Epithelial cell of alveolus of lung (primary cell): ENCODE measurements at places on chromosomes 1 and 21. TPM values are rescaled to one million over a fixed set of nuclear protein-coding genes. Genes with fewer than 3 reads are reported as not detected.

Gene CHIT1
- not detected in 2 replicates for total RNA-seq

Gene KCNE1
- not detected in 2 replicates for total RNA-seq

Gene ECM1
- total RNA-seq: 35.9 and 77.4 TPM in 2 replicates

Gene FCGR3B
- total RNA-seq: not detected in 2 replicates

Gene SLC45A1
- 4.3 and 7.2 TPM in 2 replicates for total RNA-seq

Gene HES3
- not detected in 2 replicates for total RNA-seq

Gene GLIS1
- 1.8 and 4.2 TPM in 2 replicates for total RNA-seq

Gene KPRP
- total RNA-seq: not detected in 2 replicates

Gene RASAL2
- total RNA-seq: 8.5 and 8.7 TPM in 2 replicates

Gene RNU1-3
- under 0.01 TPM in 2 replicates for total RNA-seq

Gene ITLN2
- total RNA-seq: not detected in 2 replicates

Gene TMEM240
- total RNA-seq: 4.4 and 10.3 TPM in 2 replicates

Gene C1orf21
- 12.2 and 21.4 TPM in 2 replicates for total RNA-seq

Gene CLCA2
- 1.2 TPM in 1 of 2 replicates, not detected in the other for total RNA-seq

Gene SLC16A4
- total RNA-seq: 20.8 and 21.7 TPM in 2 replicates

Gene SPATA21
- not detected in 2 replicates for total RNA-seq

Gene TMEM269
- 0.32 TPM in 1 of 2 replicates, not detected in the other for total RNA-seq

Gene ASAP3
- 14.5 and 38.8 TPM in 2 replicates for total RNA-seq

Gene EPHA2
- total RNA-seq: 14.9 and 52.8 TPM in 2 replicates

Gene ZNF695
- total RNA-seq: 2.0 and 2.5 TPM in 2 replicates

Gene KCNA2
- not detected in 2 replicates for total RNA-seq

Gene COL6A1
- total RNA-seq: 1,740 and 2,083 TPM in 2 replicates

Gene LCE2B
- total RNA-seq: not detected in 2 replicates

Gene NRIP1
- 18.4 and 59.2 TPM in 2 replicates for total RNA-seq

Gene HSD3B1
- 0.39 TPM in 1 of 2 replicates, not detected in the other for total RNA-seq

Gene MAP10
- 1.2 and 2.7 TPM in 2 replicates for total RNA-seq

Gene RGS18
- total RNA-seq: 0.52 and 1.3 TPM in 2 replicates

Gene LMX1A
- total RNA-seq: not detected in 2 replicates

Gene CHAF1B
- total RNA-seq: 4.2 and 7.0 TPM in 2 replicates

Gene CIART
- total RNA-seq: 1.3 and 6.6 TPM in 2 replicates

Gene ATXN7L2
- 4.7 and 6.5 TPM in 2 replicates for total RNA-seq

Gene PIK3R3
- total RNA-seq: 1.1 and 2.2 TPM in 2 replicates

Gene HES4
- 11.4 and 13.4 TPM in 2 replicates for total RNA-seq

Gene ATAD3A
- total RNA-seq: 15.3 and 45.6 TPM in 2 replicates

Gene TMEM82
- total RNA-seq: not detected in 2 replicates

Gene NPPB
- total RNA-seq: 0.78 TPM in 1 of 2 replicates, not detected in the other

Gene CCDC30
- total RNA-seq: 0.13 and 0.96 TPM in 2 replicates

Gene VASH2
- total RNA-seq: 3.5 and 6.8 TPM in 2 replicates

Gene AIRE
- total RNA-seq: 0.08 TPM in 1 of 2 replicates, not detected in the other

Gene LAPTM5
- 0.39 and 3.7 TPM in 2 replicates for total RNA-seq

Gene MECR
- 26.8 and 31.4 TPM in 2 replicates for total RNA-seq

Gene CYP4A22
- total RNA-seq: not detected in 2 replicates

Gene DMRTA2
- total RNA-seq: under 0.01 TPM in 1 of 2 replicates, not detected in the other

Gene TEDDM1
- total RNA-seq: not detected in 2 replicates

Gene TTC39A
- total RNA-seq: 0.26 and 0.40 TPM in 2 replicates

Gene TNFRSF9
- total RNA-seq: 1.4 TPM in 1 of 2 replicates, not detected in the other

Gene SYT14
- total RNA-seq: 0.26 and 0.48 TPM in 2 replicates

Gene TRAF5
- 6.3 and 7.7 TPM in 2 replicates for total RNA-seq

Gene SLFNL1
- 0.39 and 1.4 TPM in 2 replicates for total RNA-seq

Gene HMGCL
- total RNA-seq: 35.3 and 54.8 TPM in 2 replicates

Gene COL11A1
- 3.3 and 8.0 TPM in 2 replicates for total RNA-seq

Gene RERE
- total RNA-seq: 22.8 and 47.6 TPM in 2 replicates

Gene IQGAP3
- total RNA-seq: 4.2 and 22.8 TPM in 2 replicates

Gene DIO1
- total RNA-seq: not detected in 2 replicates

Gene CELA3B
- not detected in 2 replicates for total RNA-seq

Gene PDC
- not detected in 2 replicates for total RNA-seq

Gene TMPRSS15
- not detected in 2 replicates for total RNA-seq
